Stimulated activated CD8-positive, alpha-beta memory T cell treated with anti-CD3 and anti-CD28 coated beads, Interleukin-15, amount 100 ng/mL, for 4 hours (primary cell): ENCODE measurements at places on chromosomes 1 and 21.

DNA sequence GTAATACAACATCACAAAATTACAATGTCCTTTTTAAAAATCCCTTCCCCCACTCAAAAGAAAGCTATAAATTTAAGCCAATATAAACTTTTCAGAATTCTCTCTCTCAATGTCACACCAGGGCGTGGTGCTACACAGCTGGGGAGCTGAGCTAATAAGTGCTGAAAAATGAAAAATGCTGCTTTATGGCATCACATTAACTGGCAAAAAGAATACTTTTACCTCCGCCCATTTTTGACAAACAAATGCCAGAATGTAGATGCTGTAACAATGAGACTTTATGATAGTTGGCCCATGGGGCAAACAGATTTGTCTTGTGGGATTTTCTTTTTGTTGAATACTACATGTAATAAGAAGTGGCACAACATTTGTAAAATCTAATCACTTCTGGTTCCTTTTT, 12.7 kb upstream of the LYPLAL1 start:
- DNase-seq: no peak

- no peak for DNase-seq
Observed at GRCh38 chr21:28910280-28910887, 82.3 kb downstream of the LTN1 start.

DNA sequence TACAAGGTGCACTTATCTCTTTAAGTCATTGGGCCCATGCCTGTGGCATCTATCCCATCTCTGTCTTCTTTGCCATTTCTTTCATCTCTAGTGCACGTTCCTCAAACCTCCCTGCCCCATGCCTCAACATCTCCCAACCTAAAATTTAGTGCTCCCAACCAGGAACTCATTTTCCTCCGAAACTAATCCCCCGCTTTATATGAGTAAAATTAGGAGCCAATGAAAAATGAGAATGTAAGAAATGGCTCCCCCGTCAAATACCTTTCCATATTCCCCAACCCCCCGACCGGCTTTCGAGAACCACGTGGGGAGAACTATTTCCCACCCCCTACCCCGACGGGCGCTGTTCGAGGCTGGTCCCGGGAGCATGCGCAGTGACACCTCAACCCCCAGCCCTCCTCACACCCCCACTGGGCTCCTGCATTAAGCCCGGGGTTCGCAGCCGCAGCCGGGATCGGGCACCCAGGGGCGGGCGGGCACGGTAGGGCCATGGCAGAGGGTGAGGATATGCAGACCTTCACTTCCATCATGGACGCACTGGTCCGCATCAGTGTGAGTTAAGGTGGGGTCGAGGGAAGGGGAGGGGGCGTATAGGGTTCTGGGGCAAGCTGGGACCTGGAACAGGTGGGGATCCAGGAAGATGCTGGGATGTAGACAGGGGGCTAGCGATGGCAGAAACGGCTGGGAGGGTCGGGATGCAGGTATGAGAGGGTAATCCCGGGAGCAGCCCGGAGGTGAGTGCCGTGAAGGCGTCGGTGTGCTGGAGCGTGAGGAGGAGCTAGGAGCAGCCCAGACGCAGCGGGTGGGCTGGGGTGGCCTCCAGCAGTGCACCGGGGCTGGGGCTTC, at the start of gene TRIM46:
TSS of gene TRIM46 (plus strand) at position 372 of the 846 bp plus-strand sequence. CDS start at position 490, 118 bp downstream.
- DNase-seq: peak; percentile 48

- DNase-seq: no peak
Observed at GRCh38 chr1:54348700-54349021, 57.5 kb downstream of the SSBP3 start.

- DNase-seq: no peak
Observed at GRCh38 chr1:210359255-210359654, 30.6 kb downstream of the HHAT start.

DNA sequence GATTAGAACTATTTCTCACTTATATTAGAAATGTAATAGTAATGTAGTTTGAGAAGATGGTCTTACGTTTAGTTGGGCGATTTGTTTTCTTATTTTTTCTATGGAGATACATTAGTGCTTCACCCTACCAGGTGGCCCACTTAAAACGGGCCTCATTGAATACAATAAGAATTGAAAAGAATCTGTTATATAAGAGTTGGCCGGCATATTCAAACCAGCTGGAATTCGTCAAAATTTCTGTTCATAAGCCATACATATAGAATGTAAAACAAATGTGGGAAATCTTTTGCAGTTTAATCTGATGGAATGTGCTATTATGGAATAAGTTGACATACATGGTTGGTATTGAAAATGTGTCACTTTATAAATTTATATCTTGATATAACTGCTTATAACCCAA, 96.4 kb upstream of the C1orf105 start:
- DNase-seq: no peak

- DNase-seq: no peak
Observed at GRCh38 chr1:230863449-230863848, 4.9 kb downstream of the C1orf198 start.

GRCh38 chr1:163864207-163864606, 542.5 kb downstream of the NUF2 start:
- DNase-seq: no peak

DNA sequence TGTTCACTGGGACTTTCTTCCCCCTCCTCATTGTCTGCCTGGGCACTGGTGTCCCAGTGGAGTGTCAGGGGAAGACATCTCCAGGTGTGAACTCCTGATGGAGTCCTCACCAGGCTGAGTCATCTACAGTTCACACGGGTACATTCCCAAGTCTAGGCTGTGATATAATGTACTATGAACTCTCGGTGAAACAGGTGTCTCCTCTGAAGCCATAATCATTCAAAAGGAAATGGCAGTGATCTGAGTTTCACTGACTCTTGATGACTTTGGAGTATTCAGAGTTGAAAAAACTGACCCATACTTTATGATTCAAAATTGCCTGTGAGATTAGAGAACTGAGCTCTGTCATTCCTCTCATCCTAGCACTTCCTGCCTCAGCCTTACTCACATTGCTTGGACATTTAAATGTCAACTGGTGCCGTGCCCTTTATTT, 9.1 kb downstream of the LAMC2 start:
- DNase-seq: no peak

DNA sequence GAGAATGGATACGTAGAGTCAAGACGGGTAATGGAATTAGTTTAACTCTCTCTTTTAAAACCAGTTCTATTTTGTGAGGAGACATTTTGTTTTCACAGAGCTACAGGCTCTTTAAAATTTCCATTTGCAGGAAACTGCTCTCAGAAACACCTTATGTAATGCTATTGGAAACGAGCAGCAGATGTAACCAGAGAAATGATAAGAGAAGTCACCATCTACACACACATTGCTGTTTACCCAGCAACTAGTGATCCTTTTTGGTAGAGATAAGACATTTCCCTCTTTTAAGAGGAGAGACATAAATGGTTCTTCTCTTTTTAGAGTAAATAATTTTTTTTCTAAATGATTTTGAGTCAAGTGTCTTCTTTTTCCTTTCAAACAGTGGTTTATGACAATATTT, 80.6 kb downstream of the KCTD3 start:
- DNase-seq: no peak

- DNase-seq: no peak
Observed at GRCh38 chr1:179779645-179780272, 36.7 kb downstream of the FAM163A start.

GRCh38 chr1:20100632-20101355, 18.5 kb downstream of the PLA2G2D start:
- no peak for DNase-seq

- DNase-seq: no peak
Observed at GRCh38 chr1:232211149-232211548, 418.8 kb downstream of the SIPA1L2 start.

DNA sequence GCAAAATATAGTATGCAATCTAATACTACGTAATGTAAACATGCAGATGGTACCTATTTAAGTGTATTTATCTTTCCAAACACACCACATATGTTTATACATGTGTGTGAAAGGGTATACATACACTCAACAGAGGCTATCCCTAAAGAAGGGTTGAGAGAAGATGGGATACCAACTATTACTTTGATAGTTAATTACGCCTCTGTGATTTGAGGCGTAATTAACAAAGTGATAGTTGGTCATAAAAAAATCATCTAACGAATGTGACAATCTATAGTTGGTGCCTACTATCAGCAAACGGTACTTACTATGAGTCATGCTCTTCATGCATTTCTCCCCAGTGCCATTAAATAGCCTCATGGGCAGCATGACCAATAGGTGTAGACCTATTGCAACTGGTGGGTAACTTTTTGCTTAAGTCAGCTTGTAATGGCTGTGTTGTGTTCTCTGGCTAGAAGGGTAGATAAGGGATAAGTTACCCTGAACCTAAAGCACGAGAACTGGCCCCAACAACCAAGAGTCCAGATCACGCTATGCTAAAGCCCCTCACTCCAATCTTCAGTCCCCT, 15.3 kb downstream of the RCAN1 start:
- DNase-seq: no peak

DNA sequence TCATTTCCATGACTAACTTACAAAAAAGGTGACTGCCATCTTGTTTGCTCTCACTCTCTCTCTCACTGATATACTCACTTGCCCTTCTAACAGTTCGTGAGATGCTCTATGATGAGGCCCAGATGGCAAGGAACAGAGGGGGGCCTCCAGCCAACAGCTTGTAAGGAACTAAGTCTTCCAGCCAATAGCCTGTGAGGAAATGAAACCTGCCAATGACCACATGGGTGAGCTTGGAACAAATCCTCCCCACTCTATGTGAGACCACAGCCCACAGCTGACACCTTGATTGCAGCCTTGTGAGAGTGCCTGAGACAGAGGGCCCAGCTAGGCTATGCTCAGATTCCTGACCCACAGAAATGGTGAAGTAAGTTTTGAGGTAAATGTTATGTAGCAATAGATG, 153.7 kb downstream of the HHIPL2 start:
- no peak for DNase-seq

- DNase-seq: no peak
Observed at GRCh38 chr1:35215346-35215745, 22.4 kb upstream of the SFPQ start.

DNA sequence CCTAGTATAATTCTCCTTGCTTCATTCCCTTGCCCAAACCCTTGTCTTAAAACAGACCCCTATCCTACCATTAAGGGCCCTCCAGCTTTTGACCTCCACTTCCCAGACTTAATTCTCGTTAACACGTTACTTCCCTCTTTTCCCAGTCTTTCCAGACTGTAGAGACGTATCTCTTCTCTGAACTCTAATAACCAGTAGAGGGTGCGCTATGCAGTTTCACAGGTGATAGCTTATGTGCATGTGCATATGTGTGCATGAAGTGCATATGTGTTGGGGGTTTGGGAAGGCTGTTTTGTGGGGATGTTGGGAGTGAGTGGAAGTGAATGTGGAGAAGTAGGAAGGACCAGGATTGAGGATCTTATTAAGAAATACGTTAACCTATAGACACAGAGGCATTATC, 78.1 kb upstream of the CCDC190 start:
- no peak for DNase-seq

DNA sequence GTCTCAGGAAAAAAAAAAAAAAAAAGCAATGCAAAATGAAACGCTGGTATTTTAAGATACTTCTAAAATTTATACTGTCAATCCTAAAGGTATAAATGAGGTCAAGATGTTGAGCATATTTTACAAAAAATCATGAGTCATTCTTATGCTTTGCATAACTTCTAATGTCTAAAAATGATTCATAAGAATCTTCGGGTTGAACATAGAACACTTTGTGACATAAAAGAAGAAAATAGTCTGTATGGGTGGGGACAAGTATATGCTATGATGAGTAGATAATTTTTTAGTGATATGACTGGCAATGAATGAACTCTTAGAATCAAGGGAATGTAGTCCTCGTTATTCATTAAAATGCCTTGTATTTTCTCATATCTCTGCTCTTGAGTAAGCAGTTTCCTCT, 416.9 kb upstream of the USP24 start:
- DNase-seq: no peak

DNA sequence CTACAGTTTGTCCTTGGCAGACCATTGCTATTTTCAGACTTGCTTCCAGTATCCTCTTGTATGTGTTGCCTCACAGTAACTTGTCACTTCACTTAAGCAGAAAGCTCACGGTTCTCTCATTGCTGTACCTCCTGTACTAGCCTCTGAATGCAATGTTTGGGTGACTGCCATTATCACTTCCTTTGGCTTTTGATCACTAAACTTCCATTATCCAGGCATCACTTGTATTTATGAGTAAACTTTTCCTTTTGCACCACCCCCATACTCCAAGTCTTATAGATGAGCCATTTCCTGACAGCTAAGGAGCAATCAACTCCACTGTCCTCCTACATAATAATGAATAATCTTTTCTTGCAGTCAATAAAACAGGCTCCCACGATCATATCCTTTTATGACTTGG, 255.3 kb downstream of the PDE4B start:
- no peak for DNase-seq

DNA sequence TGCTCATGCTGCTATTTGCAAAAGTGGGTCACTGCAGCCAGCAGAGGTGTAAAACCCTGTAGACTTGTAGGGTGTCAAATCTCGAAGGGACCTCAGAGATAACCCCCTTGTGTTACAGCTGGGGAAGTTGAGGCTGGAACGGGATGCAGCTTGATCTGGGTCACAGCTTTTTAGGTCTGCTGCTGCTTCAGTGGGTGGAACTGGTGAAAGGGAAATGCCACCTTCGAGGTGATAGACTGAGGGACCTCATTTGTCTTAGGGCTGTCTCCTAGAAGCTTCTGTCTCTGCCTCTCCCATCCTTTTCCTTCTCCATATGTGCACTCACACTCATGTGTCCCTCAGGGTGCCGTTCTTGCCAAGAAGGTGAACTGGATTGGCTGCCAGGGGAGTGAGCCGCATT, 35.4 kb downstream of the QSOX1 start:
- DNase-seq: no peak

DNA sequence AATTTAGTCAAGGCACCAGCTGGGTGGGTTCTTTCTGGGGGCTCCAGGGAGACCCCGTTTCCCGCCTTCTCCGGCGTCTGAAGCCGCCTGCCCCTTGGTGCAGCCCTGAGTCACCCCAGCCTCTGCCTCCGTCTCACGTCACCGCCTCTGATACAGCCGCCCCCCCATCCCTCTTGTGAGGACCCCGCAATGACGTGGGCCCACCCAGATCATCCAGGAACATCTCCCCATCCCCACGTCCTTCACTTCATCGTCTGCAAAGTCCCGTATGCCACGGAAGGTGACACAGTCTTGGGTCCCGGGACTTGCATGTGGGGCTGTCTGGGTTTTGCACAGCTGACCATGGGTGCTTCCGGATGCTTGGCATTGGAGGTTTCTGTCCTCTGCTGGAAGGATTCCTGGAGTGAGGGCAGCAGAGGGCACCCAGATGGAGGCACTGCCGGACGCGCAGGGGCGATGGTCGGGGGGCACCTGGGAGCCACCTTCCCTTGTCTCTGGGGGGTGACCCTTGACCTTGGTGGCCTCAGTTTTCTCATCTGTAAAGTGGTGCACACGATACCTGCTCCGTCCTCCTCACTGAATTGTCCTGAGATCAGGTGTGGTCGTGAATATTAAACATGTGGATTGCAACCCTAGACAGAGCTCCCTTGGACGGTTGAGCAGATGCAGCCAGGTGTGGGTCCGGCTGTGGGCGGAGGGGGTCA, 58.8 kb downstream of the PRKCZ start:
- DNase-seq: no peak

GRCh38 chr1:201970334-201971159, 11.9 kb upstream of the RNPEP start:
- DNase-seq: no peak

GRCh38 chr1:152533327-152533938, 19.2 kb downstream of the CRCT1 start:
- no peak for DNase-seq

- no peak for DNase-seq
Observed at GRCh38 chr1:229437443-229437842, 3.5 kb upstream of the ACTA1 start.
